NCI-H2171 (cell line): ENCODE measurements at places on chromosomes 12 and 14.
A peak's percentile ranks its signal among the peaks of the same experiment; 100 is the strongest.

- DNase-seq = no peak
Observed at GRCh38 chr14:84468153-84468552, 1061.8 kb upstream of the FLRT2 start.

- DNase-seq = no peak
Observed at GRCh38 chr12:116675339-116676107, 62.3 kb downstream of the SPRING1 start.

DNA sequence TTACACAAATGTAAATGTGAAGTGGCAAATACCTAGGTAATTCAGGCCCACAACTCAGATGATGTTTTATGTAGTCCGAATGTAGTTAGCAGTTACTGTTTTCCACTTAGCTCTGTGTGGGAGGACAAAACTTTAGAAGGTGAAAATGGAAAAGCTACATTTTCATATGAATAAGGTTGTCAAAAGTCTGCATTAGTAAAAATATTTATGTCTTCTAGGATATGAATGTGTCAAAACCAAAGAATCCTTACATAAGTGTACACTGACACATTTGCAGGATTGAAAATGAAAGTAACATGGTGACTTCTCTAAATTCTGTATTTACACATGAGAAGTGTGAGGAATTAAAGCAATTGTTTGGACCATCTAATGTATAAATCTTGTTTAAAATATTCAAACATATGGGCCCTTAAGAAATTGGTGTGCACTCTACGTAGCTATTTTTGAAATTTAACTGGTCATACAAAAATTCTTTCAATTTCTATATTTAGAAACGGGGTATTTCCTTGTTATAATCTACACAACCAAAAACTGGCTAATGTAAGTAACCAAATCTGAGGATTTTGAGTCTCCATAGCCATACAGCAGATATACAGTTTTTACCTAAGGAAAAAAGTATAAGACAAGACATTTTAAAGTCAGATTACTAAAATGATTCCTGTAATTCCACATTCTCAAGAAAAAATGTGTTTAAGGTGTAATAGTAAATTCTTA is 5.4 kb downstream of the CDKN1B start:
- DNase-seq = no peak

DNA sequence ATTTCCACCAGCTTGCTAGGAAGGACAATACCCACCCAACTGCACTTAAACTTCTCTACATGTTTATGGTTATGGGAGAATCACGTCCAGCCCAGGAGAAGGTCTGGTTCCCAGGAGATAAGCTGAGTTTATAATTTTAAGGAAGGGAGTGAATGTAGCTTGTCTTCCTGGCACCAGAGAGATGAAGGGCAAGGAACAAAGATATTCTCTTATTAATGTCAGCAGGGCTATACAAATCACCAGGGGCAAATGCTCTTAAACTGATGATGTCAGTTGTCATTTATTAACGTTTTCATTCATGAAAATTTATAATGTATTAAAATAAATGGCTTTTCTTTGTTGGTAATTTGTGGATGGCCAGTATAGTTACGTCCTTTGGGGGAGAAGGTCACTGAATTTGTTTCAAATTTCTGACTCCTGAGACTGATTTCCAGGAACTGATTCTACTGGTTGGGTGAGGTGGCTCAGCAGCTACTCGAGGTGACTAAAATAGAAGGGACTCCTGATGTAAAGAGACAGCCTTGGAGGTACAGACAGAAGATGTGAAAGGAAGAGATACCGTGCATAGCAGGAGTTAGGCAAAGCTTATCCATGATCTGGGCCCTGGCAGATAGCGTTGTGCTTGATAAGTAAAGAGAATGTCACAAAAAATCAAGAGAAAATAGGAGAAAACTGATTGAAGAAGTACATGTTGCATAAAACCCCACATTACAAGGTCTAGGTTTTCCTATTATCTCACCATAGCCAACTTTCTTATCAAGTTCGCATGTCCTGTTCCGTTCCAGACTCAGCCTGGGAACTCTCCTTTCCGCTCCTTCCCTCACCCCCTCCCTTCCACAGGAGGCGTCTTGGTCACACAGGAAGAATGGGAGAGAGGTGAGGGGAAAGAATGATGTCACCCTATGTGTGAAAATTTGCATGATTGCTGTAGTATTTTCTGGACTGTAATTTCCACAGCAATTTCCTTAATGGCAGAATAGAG is 367.1 kb upstream of the FAR2 start:
- DNase-seq = no peak

GRCh38 chr12:121939186-121939585 is 20.8 kb downstream of the CFAP251 start:
- no peak for DNase-seq

- no peak for DNase-seq
Observed at GRCh38 chr12:45302621-45303369, 86.9 kb downstream of the ANO6 start.

DNA sequence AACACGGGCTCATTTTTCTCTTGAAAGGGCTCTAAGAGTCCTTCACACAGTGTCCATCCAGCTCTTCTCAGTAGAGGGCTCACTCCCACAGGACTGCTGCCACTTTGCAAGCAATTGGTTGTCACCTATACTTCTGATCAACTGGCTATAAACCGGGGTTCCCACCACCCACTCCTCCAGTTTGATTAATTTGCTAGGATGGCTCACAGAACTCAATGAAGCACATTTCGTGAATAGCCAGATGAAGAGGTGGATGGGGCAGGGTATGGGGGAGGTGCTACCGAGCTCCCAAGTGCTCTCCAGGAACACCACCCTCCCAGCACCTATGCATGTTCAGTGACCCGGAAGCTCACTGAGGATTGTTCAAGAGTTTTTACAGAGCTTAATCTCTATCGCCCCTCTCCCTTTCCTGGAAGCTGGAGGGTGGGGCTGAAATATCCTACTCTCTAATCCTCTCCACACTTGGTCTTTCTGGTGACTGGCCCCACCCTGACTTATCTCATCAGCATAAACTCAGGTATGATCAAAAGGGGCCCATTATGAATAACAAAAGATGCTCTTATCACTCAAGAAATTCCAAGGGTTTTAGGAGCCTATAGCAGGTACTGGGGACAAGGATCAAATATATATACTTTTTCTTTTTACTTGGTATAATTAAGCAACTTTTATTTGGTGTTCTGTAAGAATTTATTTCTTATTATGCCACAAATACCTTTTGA is 13.9 kb upstream of the EGLN3 start:
- DNase-seq = no peak

DNA sequence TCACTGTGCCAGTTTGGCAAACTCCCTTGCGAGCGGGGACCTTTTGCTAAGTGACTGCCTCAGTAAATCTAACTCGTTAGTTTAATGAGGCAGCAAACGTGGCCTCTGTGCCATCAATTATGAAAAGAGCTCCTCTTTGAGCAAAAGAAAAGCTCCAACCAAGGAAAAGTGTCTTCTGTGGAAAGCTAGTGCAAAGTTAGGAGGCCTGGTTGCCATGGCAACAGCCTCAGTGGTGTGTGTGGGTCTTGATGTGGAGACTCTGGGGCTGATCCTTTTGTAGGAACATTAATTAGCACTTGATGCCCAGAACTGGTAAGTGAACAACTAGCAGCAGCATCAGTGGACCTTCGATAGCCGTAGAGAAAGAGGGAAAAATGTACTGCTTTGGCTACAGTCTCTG is 145.7 kb downstream of the CHST11 start:
- no peak for DNase-seq

- DNase-seq = no peak
Observed at GRCh38 chr12:51829011-51829481, 19.5 kb downstream of the FIGNL2 start.

- no peak for DNase-seq
Observed at GRCh38 chr12:3335078-3335487, 155.9 kb upstream of the PRMT8 start.

- DNase-seq = no peak
Observed at GRCh38 chr12:27672051-27672450, 24.2 kb upstream of the REP15 start.

DNA sequence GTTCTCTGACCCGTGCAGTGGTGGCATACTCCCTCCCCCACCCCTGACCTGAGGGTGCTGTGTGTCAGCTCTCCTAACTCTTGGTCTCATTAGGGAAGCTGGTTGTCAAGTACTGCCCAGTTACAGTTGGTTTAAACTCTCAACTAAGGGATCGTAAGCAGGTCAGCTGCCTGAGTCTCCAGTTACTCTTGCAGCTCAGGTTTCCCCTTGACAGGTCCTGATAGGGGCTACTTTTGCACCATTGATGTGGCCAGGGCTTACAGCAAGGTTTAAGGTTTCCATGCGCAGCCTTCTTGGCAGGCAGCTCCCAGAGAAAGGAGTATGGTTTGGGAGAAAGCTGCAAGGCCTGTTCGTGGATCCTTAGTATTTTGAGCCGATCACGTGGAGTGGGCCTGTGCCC is 74.5 kb downstream of the ETV6 start:
- no peak for DNase-seq

GRCh38 chr12:42935756-42936155 is 346.2 kb upstream of the PRICKLE1 start:
- no peak for DNase-seq

DNA sequence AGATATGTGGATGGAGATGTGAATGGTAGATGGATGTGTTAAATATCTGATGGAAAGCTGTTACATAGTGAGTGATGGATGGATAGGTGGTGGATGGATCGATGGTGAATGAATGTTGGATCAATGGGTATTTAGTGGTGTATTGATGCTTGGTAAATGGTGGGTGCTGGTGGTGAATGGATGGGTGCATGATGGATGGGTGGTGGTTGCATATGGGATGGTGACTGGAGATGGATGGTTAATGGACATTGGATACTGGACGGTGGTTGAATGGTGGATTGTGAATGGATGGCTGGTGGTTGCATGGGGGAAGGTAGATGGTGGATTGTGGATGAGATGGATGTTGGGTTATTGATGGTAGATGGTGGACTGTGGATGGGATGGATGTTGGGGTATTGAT is 2.1 kb upstream of the LBHD2 start:
- no peak for DNase-seq

GRCh38 chr14:64387782-64388532 is at the start of gene MTHFD1:
Gene MTHFD1 (plus strand): TSS chr14:64388353. CDS start chr14:64388428, 75 bp downstream.
- peak; percentile 99 for DNase-seq

- DNase-seq = peak; percentile 50
Observed at GRCh38 chr12:83920821-83921547, 991.6 kb downstream of the SLC6A15 start.

DNA sequence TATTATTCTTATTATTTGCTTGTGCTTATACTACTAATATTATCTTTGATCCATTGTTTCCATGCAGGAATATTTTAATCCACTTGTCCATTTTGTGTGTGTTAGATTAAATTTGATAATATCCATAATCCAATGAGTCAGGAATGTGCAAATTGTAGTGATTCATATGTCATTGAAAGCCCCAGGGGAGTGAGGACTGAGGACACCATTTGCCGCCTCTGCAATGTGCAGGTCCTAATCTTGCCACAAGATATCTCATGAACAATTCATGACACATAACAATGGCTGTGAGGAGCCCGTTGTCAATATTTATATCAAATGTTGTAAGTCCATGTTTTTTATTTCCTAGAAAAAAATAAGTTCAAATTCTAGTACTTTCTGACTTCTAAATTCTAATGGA is 250.5 kb downstream of the ZFP36L1 start:
- no peak for DNase-seq

- DNase-seq = no peak
Observed at GRCh38 chr12:14879222-14879933, 6.3 kb downstream of the MGP start.

DNA sequence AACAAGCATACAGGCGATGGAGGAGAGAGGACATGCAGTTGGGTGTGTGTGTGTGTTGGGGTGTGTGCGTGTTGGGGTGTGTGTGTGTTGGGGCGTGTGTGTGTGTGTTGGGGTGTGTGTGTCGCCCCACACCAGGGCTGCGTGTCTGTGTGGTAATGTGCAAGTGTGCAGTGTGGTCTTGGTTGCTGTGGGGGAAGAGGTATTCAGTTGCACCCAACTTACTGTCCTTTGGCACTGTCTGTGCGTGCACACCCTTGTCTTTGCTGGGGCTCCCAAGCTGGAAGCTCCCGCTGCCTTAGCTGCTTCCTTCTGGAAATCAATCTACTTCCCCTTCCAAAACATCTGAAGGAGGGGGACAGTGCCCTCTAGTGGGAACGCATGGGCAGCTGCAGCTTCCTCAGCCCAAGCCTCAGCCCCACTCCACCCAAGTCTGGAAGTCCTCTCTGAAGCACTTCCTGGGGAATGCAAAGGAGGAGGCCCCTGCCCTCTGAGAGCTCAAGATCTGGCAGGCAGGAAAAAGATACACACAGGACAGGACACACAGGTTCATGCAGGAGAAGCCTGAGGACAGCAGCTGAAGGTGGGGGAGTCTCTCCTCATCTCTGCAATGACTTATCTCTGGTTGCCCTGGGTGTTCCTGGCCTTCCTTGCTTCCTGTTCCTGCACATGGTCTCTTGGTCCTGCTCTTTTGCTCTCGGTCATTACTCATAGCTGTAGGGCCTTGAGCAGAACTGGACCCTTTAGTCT is 13.1 kb downstream of the ASIC1 start:
- DNase-seq = peak; percentile 70

- DNase-seq = peak; percentile 93
Observed at GRCh38 chr14:23551266-23552028, at the start of gene ZFHX2. Gene ZFHX2 (minus strand): TSS chr14:23551765. CDS start chr14:23535325, 16,440 bp downstream.

GRCh38 chr14:90017371-90017770 is 44.4 kb upstream of the KCNK13 start:
- no peak for DNase-seq

DNA sequence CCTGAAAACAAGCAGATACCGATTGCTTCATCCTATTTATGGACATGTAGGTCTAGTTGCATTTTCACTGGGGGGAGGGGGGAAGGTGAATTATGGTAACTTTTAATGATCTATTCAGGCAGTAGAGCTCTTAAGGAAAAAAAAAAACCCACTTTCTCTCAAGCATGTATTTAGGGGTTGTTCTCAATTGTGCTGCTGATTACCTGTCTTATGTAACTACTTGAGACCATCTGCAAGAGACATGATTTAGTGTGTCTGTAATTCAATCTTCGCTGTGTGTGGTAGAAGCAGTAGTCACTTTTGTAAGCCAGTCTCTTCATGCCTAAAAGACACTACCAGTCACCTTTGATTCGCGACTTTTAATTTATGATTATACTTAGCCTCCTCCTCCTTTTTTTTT is 8.9 kb downstream of the CALM1 start:
- DNase-seq = peak; percentile 88

GRCh38 chr14:71049435-71050133 is 142.3 kb downstream of the PCNX1 start:
- DNase-seq = no peak

- no peak for DNase-seq
Observed at GRCh38 chr12:122571821-122572220, 44.8 kb downstream of the KNTC1 start.

DNA sequence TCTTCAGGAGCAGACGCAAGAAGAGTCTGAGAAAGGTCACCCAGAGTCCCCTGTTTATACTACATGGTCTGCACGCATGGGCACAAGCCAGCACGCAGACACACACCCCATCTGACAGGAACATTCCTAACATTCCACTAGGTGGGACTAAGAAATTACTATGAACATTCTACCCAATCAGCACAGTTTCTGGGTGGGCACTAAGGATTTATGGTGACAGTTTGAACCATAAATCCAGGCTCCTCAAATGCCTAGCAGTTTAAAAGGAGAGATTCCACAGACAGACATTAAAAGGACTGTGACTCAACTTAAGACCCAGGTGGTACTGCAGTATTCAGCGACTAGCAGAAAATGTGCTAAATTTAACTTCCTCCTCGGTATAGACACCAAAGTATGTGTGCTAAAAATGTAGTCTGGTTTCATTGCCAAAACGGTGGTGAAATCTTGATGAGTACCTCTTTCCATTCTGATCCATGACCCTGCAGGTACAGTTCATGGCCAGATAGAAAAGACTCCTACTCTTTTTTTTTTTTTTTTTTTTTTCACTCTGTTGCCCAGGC is 16.2 kb downstream of the ABHD4 start:
- no peak for DNase-seq
